ENCODE measurements at places on chromosomes 5 and 9.

DNA sequence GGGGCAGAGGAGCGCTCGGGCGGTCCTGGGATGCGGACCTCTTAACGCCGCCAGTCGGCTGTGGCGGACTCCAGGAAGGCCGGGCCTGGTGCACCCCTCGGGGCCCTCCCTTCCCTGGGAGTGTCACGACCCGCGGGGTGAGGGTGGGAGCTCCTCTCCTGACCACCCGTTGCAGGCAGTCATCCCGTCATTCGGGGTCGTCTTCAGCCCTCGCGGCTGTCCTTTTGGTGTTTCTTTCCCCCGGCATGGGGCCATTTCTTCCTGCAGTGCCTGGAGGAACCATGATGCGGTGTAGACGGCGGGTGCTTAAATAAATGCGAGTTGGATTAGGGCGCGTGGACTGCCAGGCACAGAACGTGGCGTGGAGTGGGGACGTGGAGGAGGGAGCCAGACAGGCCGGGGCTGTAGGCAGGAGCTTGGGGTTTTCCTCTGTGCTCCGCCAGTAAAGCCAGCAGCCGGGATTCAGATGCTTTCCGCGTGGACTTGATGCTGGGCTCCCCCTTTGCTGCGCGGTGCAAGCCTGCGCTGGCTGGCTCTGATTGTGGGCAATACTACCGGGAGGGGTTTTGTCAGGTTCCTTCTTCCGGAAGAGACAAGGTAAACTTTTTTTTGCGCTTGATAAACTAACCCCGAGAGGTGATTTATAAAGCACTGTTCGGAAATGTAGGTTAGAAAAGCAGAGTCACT is 868 bp downstream of the KDM4C start:
- peak; percentile 13 for DNase-seq

DNA sequence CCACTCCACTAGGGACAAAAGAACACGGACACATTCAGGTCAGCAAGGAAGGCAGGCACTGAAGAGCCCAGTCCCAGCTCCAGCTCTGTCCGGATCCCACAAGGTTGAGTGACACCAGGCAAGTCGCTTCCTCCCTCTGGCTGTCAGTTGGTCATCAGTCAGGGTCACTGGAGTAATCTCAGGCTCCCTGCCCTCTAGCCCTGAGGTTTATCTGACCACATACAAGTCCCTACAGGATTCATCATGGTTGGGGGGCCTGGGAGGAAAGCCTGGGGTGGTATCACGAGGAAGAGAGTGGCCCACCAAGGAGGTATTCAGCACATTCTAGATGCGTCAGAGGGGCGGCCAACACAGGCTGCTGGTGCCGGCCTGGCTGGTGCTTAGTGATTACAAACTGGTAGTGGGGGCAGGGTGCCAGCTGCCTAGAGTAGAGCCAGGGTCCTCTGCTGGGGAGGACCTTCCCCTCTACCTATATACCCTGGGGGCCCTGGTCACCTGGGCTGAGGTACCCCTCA is 81.5 kb downstream of the SHB start:
- DNase-seq, result no peak

DNA sequence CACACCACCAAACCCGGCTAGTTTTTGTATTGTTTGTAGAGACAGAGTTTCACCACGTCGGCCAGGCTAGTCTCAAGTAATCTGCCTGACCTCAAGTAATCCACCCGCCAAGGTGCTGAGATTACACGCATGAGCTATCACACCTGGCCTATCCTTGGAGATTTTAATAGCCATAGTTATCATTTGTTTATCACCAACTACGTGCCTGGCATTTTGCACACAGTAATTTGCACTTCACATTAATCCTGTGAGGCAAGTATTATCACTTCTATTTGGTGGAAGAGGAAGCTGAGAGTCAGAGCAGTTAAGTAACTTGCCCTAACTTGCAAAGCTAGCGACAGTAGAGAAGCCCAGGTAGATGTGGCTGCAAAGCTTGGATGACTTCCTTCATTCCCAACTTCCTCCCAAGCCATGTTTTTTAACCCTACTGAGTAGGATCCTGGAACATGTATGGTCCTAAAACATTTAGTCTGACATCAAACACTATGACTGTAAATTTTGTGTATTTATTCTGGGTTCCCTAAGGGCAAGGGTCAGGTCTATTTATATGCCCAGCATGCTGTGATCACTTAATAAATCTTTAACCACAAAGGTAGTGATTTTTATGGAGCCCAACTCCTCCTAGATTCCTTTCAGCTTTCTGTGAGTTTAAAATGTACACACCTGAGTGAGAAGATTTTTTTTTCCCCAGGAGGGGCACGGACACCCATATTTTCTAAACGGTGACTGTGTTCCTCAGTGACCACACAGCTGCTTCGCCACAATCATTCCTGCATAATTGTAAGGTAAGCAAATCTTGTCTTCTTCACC is 100.2 kb upstream of the RAI14 start:
- DNase-seq, result no peak

- no peak for DNase-seq
These were observed 16.6 kb upstream of the HMGCR start for GRCh38 chr5:75320371-75320770.

GRCh38 chr5:120604884-120605283 is 140.8 kb downstream of the PRR16 start:
- DNase-seq, result no peak

GRCh38 chr9:18319918-18320445 is 154.0 kb upstream of the ADAMTSL1 start:
- DNase-seq, result no peak

DNA sequence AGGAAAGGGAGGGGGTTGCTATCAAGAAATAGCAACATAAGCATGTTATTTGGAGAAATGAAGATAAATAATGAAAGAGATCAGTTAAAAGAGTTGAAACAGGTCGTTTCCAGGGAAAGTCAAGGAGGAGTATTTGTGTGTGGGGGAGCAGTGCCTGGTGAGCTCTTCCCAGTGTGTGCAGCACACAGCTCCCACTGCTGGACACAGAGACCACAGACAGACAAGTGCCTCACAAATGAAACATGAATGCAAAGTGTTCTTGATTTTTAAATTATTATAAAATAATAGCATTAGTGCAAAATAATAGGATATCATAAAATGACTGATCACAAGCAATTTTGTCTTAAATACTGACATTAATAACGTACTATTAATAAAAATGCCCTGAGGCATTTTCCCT is 40.8 kb downstream of the LIFR start:
- DNase-seq, result no peak

- DNase-seq, result no peak
These were observed 174.5 kb upstream of the TRPM3 start for GRCh38 chr9:71295928-71296327.

DNA sequence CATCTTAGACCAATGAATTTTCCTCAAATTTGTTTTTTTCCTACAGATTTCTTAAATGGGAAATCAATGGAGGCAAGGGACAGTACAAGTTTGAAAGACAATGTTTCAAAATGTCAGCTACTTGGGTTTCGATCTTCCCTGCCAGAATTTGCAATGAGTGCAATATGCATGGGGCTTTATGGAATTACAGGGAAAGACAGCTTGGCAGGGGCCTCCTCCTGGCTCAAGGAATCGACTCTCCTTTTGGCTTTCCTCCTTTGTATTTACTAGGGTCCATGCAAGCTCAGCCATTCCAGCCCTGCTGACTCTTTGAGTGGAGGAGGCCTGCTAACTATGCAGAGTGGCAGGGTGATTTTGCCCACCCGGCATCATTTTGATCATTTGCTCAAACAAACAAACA is 63.2 kb downstream of the MED27 start:
- DNase-seq, result no peak

DNA sequence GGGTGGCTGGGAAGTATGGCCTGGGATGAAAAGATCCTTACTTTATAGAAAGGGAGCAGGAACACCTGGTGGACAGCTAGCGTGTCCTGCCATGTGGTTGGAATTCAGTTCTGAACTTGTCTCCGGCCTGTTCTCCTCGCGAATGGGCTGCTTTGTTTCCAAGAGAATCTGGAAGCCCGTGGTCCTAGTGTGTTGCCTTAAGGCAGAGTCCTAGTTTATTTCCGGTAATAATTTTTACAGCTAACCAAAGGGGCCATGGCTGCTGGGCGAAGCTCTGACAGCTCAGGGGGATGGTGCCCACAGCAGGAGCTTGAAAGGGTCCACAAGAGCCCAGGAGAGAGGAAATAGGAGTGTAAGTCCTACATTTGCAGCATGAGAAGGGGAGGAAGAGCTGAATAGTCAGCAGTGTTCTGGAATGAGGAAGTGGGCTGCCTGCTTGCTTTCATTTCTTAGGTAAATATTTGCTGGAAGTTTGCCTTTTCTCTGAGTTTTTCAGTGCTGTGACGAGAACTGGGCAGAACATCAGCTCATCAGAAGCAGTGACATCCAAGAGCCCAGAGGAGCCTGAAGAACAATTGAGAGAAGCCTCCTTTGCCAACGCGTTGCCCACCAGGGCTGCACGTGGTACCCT is 13.1 kb upstream of the IGFBPL1 start:
- DNase-seq, result no peak

DNA sequence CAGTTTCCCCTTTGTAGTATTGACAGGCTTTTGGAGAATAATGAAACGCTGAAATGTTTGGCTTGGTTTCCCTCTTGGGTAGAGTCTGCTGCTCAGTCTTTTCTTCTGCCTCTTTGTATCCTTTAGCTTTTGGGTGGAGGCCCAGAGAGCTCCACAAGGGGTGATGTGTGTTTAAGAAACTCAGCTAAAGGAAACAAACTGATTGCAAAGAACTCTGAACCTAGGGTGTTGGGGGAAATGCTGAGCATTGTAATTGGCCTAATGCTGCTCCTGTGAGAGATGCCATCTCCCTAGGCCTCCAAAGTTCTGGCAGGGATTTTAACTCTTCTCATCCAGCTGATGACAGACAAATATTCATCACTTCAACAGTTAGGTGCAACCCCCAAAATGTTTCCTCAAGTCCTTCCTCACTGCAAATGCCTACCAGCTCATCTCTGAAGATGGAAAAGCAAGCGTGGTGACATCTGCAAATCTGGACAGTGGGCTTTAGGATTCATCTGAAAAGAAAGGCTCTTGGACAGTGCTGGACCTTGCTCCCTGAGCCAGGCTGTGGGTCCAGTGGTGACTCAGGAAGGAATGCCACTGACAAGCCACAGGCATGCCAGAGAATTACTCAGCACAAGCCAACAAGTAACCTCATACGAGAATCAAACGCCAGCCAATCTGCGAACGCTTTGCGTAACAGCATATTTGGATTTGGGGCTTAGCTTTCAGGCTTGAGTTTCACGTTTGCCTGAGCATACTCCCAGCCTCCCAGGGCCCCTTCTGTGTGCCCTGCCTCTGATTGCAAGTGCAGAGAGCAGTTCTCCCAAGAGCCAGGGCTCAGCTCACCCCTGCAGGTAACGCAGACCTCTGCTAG is 30.5 kb upstream of the ZSWIM6 start:
- no peak for DNase-seq

DNA sequence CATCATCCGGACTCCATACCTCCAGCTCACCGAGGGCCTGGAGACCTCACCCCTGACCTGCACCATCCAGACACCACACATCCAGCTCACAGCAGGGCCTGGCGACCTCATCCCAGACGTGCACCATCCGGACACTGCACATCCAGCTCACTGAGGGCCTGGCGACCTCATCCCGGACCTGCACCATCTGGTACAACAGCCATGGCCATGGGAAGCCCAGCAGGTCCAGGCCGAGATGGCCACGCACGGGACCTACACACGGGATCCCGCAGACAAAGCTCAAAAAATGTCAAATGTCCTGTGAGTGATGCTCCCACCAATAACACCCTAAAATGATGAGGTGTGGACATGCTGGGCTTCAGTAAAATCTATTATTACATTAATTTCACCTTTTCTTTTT is 9.7 kb downstream of the TERT start:
- no peak for DNase-seq

- no peak for DNase-seq
These were observed 59.2 kb downstream of the IPPK start for GRCh38 chr9:92610470-92611420.

DNA sequence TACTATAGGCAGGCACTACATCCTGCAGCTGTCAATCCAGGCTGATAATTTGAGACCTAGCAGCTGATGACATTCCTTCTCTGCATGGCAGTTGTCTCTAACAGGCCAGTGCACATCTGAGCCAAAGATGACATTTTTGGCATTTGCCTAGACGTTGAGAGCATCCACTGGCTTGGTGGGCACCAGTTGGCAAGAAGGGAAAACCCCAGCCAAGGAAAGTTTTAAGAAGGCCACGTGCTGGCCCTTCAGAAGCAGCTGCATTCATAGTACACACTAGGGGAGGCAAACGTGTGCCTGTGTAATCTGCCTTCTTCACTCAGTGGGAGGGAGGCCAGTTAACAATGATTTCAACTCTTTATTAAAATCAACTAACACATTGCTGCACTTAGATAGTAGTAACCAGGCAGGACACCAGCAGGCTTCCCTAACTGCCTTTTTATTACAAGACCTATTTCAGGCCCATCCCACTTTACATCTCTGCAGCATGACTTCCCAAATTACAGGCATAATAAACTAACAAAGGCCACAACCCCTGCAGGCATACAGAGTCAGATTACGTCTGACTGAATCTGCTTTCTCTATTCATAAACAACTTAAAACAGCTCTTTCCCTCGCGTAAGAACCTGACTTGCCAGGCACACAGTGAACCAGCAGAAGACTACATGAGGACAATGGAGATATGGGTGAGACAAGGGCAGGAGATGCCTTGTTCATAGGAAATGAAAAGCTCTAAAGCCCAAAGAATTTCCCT is 576.3 kb downstream of the PDE4D start:
- DNase-seq, result no peak

GRCh38 chr9:120109242-120109641 is 470.7 kb downstream of the CDK5RAP2 start:
- no peak for DNase-seq

GRCh38 chr5:1554410-1554967 is 30.7 kb upstream of the LPCAT1 start:
- DNase-seq, result no peak

- DNase-seq, result no peak
These were observed 26.2 kb downstream of the SNX24 start for GRCh38 chr5:122871661-122872060.

DNA sequence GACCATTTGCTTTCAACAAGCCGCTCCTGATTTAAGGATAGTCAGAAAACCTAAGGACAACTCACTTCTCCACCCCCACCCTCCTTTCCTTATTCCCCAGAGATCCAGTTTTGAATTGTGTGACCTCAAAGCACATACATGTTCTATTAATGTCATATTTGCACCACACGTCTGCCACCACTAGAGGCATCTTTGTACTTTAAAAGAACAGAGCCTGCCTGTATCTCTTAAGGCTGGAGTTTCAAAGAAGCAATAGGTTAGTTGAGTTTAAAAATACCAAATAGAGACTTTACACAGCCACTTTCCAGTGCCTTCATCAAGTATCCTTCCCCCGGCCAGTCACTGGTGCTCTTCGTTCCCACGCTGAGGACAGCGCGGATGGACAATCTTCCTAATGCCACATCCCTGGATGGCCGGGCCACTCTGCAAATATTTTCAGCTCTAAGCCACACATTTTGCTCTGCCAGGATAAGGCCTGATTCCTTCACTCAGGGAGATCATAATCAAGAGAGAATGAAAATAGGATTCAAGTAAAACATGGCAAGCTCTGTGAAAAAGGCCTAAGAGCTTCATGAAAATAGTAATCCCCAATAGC is 146.3 kb downstream of the SNCAIP start:
- no peak for DNase-seq
